Esophagus mucosa (tissue), 1 donor: ENCODE measurements at places on chromosomes 5 and 9.

DNA sequence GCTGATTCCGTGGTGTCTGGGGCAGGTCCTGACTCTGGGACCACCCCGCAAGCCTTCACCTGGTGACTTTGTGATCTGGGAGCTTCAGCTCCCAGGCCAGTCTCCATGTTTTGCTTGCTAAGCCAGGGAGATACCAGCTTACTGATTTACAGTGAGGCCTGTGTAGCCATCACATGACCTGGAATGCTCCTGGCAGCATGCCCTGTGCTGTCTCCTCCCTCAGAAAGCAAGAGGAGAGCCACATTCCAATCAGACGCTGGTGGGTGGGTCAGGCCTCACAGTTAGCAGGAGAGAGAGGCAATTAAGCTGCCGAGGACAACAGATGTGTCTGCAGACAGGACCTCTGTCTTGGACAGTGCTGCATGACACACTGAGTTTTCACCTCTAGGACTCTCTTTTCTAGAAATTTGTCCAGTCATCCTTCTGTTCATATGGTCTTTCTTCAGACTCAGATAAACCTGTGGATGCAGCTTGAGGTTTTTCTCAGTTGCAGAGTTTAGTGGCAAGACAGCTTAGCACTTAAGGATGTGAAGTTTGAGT is 24.4 kb upstream of the GRPEL2 start:
- peak; percentile 68 for ATAC-seq

GRCh38 chr5:72623323-72623722 is 116.1 kb upstream of the ZNF366 start:
- no peak for ATAC-seq

DNA sequence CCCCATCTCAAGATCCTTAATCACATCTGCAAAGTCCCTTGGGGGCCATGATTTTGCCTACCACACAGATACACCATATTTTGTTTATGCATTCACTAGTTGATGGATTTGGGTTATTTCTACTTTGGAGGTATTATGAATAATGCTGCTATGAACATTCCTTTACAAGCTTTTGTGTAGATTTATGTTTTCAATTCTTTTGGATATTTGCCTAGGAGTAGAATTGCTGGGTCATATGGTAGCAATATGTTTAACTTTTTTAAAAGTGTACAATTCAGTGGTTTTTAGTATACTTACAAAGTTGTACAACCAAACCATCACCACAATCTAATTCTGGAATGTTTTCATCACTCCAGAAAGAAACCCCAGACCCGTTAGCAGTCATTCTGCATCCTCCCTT is 7.8 kb upstream of the ANP32B start:
- no peak for ATAC-seq

GRCh38 chr5:6705088-6705487 is 8.1 kb upstream of the TENT4A start:
- ATAC-seq: no peak

GRCh38 chr9:77954013-77954665 is 77.5 kb downstream of the GNAQ start:
- no peak for ATAC-seq

DNA sequence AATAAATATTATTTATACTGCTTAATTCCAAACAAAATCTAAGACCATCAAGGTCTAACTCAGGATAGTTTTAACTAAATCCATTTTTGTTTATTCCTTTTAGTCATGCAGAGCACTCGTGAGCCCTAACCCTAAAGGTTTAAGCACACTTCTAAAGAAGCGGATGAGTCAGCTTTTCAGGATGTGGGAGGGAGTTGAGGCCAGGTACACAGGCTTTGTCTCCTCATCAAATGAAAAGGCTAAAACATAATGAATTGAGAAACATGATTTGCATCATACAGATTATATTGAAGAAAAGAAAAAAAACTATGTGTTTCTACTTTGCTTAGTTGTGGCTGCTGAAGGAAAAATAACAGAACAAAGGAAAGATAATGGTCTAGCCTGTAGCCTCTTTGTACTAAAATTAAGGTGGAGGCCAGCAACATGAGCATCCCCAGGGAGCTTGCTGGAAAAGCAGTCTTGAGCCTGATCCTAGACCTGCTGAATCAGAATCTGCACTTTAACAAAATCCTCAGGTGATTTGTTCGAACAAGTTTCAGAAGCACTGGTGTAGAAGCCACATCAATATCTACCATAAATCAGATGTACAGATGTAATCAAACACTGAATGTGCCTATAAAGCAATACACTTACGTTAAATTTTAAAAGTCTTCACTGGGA is 21.1 kb upstream of the ISCA1 start:
- ATAC-seq: peak; percentile 86

DNA sequence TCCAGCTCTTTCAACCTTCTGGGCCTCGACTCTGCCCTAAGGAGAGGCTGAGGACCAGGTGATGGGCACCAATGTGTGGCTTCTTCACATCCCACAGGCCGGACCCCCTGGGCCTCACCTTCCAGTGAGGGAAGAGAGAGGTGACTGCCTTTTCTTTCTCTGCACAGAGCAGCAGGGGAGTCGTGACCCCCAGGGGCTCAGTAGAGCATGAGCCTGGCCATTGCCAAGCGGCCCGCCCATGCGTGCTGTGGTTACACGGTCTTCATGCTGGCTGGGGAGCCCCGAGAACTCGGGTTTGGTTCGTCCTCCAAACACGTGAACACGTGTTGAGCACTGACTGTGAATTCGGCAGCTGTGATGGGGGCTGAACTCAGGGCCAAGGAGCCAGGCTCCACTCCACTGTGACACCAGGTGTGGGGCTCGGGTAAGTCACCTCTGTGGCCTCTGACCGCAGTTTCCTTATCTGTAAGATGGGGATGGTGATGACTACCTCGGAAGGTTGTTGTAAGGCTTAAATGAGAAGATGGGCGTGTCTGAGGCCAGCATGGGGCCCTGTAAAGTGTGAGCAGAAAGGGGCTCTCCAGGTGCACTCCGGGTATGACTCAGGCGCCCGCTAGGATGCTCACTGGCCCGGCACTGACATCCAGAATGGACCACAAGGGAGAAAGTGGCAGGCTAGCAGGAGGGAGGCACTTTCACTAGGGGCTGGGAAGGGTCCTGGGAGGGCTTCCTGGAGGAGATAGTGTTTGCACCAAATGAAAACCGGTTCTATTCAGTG is 13.4 kb upstream of the GRHPR start:
- ATAC-seq: peak; percentile 75

- ATAC-seq: no peak
Measured at GRCh38 chr5:180323160-180323559, 30.0 kb downstream of the GFPT2 start.

DNA sequence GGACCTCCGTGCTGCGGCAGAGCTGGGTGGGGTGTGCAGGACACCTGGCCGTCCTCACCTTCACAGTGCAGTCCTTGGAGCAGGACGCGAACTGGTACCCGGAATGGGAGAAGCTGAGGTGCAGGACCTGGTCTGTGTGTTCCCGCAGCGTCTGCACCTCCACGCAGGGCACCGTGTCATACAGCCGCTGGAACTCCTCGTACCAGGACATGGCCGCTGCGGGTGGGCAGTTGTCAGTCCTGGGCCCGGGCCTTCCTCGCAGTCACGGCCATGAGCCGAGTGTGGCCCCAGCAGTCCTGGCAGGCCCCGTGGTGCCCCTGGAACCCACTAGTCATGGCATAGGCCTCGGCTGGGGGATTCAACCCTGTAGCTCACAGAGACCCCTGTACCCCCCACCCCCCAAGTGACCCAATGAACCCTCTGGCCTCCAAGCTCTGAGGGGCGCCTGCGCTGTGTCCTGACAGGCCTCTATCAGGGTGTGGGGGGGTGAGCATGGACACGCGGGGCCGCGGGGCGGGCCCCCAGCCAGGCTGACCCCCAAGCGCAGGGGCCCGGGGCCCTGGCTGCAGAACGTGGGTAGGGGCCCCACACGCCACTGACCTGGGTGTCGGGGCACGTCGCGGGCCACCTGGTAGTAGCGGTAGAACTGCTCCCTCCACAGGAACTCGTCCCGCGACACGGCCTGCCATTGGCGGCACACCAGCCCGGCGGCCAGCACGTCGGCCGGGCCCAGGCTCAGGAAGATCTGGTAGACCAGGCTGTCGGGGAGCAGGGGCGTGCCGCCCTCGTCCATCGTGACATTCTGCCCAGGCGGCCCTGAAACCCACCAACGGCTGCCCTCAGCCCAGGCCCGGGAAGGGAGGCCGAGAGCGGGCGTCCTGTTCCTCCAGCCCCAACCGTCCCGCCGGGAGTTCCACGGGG is 987 bp downstream of the FBXW5 start:
- ATAC-seq: peak; percentile 18

DNA sequence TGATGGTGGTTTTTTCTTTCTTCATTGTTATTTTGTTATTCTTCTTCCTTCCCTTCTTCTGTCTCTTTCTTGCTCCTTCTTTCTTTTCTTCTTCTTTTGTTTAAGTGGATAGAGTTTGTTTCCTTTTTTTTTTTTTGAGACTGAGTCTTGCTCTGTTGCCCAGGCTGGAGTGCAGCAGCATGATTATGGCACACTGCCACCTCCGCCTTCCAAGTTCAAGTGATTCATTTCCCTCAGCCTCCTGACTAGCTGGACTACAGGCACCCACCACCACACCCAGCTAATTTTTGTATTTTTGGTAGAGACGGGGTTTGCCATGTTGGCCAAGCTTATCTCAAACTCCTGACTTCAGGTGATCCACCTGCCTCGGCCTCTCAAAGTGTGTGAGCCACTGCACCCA is 40.3 kb downstream of the JAK2 start:
- ATAC-seq: no peak

GRCh38 chr9:86614871-86615849 is 260.9 kb upstream of the TUT7 start:
- ATAC-seq: peak; percentile 66

DNA sequence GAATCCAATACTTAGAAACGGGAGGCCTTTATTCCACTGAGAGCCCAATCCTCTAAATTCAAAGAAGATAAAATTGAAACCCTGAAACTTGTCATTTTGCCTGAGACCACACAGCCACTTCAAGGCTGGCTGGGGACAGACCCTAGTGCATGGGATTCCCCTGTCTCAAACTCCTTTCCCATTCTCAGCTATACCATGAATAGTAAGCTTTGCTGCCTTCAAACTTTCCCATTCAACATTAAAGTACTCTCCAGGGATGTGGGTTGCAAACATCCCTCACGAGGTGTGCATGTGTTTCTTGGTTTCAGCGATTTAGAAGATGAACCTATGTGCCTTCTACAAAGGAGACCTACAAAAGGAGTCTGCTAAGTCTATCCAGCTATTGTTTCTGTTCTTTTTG is 64.6 kb downstream of the GABRB2 start:
- no peak for ATAC-seq

DNA sequence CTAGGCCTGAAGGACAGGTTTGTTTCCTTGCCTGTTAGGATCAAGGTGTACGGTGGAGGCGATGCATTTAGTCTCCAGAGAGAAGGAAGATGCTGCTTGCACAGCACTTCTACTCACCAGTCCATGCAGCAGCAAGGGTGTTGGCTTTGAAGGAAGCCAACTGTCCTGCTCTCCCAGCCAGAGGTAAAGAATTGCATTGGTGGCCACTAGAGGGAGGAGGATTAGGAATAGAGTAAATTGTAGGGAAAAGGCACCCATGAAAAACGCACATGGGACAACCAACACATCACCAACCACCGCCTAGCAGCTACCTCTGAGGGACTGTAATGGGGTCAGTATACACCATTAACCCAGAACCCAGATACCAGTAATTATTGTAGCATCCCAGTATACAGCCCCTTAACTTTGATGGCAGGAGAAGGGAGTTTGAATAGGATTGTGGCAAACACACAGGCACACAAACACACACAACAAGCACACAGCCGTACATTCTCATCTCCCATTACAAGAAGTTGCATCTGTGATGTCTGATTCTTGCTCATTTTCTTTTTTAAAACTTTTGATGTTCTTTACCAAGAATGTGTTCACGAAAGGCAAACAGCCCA is 267.7 kb downstream of the ADAMTS6 start:
- ATAC-seq: no peak

DNA sequence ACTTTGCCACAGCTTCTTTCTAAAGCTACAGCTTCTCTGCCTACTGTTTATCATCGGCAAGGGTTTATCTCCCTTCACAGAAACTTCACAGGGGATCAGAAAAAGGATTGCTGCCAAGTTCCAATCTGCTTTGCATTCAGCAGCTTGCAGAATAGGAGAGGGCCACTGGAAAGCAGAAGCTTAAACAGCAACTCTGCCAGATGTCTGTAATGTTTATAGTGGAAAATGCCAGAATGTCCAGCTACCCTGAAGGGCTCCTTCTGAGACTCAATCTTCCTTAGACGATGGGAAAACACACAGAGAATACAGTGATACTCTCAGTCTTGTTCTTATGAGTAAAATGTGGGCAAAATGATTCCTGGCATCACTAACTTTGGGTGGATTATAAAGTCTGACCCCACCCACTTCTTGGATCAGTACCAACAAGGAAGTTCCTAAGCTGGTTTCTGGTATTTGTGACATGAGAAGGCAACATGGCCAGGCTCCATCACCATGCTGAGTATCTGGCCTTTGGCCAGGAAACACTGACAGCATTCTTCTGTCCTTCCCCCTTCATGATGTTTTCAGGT is 19.0 kb downstream of the STOM start:
- peak; percentile 81 for ATAC-seq

- no peak for ATAC-seq
Measured at GRCh38 chr5:31285025-31285424, 91.5 kb downstream of the CDH6 start.

DNA sequence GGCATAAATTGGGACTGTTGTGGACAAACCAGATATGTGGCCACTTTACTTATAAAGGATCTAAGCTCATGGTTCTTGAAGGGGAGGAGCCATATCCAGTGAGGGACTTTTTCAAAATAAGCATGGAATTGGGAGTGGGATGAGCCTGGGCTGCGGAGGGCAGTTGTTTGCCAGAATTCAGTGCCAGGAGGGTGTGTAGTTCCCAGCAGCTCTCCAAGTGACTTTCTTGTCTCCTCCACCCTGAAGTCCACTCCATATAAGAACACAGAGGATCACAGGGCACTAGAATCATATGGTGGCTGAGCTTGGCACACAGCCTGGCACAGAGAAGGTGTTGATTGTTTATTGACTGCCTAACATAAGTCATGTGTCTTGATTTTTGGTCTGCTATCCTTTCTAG is 121.1 kb downstream of the CAVIN4 start:
- ATAC-seq: no peak

DNA sequence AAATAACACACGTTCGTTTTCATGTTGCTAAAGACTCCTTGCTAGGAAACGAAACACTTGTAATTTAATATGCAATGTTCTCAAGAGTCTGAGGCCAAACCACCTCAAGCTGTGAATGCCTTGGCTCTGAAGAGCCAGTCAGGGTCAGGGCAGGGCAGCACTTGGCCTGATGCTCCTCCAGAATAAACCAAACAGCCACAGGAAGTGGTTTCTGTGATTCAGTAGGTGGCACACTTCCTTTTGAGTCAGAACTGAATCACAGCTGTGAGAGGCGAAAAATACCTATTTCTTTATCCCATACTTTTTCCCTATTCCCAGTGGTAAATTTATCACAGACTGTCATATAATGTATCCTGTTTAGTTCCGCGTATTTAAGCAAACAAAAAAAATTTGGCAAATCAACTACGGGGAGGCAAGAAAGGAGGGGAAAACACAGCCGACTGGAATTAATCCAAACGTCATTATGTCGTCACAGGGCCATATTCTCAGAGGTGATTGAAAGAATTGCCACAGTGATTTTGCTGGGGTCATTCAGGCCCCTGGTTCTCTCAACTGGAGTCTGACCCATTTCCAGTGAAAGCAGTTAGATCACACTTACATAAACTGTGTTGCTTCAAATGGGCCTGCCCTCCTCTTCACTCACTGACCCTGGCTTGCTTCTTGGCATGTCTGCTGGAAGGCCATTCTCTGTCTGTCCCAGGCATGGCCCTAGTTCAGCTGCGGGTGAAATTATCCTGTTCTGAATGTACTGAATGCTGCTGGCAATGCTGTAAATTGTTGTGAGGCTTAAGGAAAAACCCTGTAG is 71.2 kb downstream of the ARRDC3 start:
- ATAC-seq: peak; percentile 93
